OCI-M1 (cell line): ENCODE measurements at places on chromosomes 16 and 17.
A peak's percentile ranks its signal among the peaks of the same experiment; 100 is the strongest.

- no peak for DNase-seq
These were observed 81.4 kb downstream of the CNGB1 start for GRCh38 chr16:57889522-57889921.

DNA sequence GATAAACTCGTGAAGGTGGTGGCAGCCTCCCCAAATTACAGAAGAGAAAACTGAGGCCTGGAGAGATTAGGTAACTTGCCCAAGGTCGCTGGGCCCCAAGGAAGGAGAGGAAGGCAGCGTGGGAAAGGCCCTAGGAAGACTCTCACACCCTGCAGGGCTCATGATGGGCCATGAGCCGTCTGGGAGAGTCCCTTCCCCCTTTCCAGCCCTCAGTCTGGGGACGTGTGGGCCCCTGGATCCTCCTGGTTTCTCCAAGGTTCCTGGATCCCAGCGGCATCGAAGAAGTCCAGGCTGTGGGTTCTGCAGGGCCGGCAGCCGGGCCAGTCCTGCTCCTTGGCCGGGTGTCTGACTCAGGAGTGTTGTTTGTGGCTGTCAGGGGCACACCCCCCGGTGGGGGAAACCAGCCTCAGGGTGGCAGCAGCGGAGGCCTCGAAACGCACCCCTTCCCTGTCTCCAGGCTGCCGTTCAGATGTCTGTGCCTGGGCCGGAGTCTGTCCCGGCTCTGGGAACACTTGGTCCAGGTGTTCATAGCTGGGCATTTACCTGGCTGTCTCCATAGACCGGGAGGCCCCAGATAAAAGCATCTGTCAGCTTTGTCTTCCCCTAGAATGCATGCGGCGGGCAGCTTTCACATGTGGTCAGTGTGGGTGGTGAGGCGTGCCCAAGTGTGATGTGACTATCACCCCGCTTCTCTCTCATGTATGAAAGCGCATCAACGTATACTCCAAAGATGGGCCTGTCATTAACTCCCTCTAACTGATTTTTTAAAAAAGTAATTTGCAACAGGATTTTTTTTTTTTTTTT lies 3.7 kb upstream of the RAP1GAP2 start:
- DNase-seq, result no peak

DNA sequence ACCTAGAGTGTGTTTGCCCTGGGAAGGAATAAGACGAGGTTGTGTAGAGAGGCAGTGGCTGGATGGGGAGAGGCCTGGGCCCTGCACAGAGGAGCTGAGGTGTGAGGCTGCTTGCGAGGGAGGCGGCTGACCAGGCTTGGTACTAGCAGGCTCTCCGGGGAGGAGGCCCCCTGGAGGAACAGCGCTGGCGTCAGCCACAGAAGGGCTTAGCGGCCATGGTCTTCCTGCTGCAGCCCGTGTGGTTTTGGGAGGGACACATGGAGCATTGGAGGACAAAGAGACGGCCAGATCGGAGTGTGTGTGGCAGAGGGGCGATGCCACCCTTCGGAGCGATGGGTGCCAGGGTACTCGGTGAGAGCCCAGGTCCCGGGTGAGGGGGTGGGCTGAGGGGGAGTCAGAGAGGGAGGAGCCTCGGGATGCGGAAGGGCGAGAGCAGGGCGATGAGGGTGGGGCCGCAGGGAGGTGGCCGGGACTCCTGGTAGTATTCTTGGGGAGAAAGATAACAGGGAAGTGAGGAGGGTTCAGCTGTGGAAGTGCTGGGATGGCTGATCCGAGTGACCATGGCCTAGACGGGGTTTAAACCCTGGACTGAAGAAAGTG lies 8.3 kb downstream of the BANP start:
- no peak for DNase-seq

DNA sequence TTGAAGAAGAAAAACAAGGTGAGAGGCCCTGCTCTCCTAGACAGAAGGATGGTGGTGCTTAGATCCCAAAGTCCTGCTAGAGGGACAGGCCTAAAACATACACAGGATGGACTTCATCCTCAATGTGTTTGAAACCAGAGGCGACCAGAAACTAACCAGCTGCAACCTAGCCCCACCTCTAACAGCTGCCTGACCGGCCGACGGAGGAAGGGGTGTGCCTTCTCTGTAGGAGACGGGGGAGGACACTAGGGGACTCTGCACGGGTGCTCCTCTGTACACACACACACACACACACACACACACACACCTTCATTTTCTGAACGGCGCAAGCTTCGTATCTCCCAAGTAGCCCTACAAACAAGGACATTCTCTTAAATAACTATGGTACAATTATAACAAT lies 24.3 kb upstream of the PITPNM3 start:
- DNase-seq, result no peak

GRCh38 chr16:24118126-24118821 lies 137.9 kb upstream of the CACNG3 start:
- DNase-seq, result no peak

- no peak for DNase-seq
These were observed 14.9 kb upstream of the HLF start for GRCh38 chr17:55249861-55250260.

GRCh38 chr17:30068465-30068864 lies 48.2 kb upstream of the NSRP1 start:
- no peak for DNase-seq

- no peak for DNase-seq
These were observed 10.3 kb downstream of the RETREG3 start for GRCh38 chr17:42598905-42599304.

DNA sequence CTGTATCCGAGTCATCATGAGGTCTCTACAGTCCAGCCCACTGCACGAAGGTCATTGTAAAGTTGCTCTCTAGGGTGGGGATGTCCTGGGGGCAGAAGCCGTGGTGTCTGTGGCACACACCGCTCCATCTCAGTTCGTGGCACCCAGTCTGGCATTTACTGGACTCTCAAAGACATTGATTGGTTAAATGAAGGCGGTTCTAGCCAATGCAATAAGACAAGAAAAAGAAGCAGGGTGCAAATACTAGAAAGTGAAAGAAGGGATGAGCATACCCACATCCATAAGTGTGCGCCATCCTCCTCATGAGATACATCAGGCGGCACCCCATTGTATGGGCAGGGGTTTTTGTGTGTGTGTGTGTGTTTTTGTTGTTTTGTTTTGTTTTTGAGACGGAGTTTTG lies 10.7 kb upstream of the ATP2A3 start:
- DNase-seq, result no peak

- no peak for DNase-seq
These were observed 121.1 kb downstream of the TMEM114 start for GRCh38 chr16:8469102-8469778.

DNA sequence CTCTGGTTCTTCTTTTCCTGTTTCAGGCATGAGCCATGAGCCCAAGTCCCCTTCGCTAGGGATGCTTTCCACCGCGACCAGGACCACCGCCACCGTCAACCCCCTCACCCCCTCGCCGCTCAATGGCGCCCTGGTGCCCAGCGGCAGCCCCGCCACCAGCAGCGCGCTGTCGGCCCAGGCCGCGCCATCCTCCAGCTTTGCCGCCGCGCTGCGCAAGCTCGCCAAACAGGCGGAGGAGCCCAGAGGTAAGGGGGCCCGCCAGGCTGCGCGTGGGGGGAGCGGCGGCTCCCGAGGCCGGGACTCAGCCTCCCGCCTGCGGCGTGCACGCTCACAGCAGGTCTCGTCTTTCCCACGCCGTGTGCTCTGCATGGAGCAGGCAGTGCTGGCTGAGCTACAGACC lies 20.8 kb downstream of the GSE1 start:
- no peak for DNase-seq

DNA sequence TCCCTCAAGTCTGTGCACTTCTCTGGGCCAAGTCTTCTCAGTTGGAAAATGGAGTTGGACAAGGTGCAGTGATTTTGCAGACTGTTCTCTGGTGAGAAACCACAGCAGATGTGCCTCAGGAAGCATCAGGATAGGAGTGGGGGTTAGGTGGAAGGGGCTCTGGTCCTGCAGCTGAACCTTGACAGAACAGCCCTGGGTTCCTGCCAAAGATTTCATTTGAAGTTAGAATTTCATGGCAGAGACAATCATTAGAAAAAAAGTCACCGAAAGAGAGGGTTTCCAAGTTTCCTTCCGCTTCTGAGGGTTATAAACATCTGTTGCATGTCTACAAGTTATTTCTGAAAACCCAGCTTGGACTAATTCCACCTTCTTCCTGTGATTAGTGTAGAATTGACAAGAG lies 80.4 kb upstream of the IRX3 start:
- no peak for DNase-seq

DNA sequence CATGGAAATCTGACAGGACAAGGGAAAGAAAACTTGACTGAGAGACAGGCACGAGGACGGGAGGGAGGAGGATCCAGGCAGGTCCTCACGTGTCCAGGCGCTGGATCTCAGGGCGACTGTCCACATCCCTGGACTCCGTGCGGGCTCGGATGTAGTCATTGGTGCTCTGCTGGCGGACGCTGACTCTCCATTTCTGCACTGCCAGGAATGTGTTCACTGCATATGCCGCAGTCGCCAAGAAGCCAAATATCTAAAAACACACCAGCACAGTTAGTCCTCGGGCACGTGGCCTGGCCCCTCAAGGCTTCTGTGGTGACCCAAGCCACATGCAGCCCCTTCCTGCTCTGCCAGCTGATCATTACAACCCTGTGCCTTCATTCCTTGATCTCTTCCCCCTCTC lies 17.5 kb downstream of the CMTM3 start:
- no peak for DNase-seq

DNA sequence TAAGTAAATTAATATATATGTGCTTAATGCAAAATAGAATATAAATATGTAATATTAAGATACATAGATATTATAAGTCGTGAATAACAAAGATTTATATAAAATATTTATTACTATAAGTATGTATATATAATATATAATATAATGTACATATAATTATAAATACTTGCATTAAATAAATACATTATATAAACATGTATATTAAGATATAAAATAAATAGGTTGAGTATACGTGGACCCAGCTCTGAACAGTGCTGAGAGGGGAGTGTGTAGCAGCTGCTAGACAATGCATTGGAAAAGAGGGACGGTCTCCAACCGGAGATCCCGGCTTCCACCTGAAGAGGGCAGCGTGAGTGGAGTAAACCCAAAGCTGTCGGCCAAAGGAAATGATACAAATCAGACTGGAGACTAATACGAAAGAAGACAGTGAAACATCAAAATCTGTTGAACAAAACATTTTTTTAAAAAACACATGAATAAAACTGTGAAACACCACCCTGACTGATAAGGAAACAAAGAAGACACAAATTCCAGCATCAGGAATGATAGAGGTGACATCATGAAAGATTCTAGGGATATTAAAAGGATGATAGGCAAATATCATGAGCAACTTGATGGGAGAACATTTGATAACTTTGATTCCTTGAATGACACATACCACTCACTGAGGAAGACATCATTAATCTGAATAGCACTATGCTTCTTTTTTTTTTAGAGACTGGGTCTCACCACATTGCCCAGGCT lies 125.4 kb upstream of the CHMP6 start:
- peak; percentile 38 for DNase-seq

GRCh38 chr16:590815-591200 lies 942 bp downstream of the RAB40C start:
- DNase-seq, result no peak

GRCh38 chr17:20010099-20010863 lies 1.1 kb downstream of the SPECC1 start:
- peak; percentile 91 for DNase-seq

- no peak for DNase-seq
These were observed 4.4 kb upstream of the RAB26 start for GRCh38 chr16:2143878-2144485.

GRCh38 chr17:43855061-43855460 lies 8.1 kb downstream of the CD300LG start:
- no peak for DNase-seq

DNA sequence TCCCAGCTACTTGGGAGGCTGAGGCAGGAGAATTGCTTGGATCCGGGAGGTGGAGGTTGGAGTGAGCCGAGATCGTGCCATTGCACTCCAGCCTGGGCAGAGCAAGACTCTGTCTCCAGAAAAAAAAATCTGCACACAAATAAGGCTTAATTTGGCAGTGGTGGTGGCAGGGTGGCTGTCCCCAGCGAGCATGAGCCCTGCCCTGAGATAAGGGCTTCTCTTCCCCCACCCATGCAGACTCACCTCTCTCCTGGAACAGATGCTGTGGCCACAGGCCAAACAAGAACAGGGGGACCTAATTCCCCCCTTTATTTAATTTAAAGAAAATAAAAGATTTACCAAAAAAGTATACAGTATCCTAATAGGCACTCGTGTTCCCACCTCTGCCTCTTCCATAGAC lies 157.2 kb downstream of the RAB11FIP4 start:
- DNase-seq, result no peak

GRCh38 chr17:76951375-76951905 lies 83.2 kb downstream of the MGAT5B start:
- no peak for DNase-seq

DNA sequence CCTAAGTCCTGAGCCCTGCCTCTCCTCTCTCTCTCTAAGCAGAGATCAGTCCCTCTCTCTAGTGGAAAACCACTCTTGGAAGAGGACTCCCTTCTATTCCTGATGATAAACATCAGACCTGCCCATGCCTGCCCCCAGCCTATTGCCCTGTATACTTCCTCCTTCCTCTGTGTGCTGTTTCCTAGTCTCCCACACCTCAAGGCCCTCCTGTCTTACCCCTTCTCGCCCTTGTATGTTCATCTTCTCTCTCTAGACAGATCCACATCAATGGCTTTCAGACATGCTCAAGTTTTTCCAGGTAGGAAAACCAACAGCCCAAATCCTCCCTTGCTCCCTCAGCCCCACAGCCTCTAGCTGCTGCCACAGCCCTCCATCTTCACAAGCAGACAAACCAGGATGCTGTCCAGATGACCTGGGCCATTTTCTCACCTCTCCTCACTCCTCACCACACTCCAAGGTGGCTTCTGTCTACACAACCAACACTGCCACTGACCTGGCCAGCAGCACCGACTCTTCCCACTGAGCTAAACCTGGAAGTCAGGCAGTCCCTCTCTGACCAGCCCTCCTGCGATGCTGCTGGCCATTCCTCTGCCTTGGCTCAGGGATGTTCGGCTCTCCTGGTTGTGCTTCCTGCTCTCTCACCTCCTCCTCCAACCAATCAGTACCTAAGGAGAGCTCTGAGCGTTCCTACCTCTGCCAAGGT lies 36.3 kb downstream of the MARF1 start:
- DNase-seq, result no peak

- no peak for DNase-seq
These were observed 6.3 kb downstream of the HSBP1 start for GRCh38 chr16:83813823-83814658.

- DNase-seq, result peak; percentile 43
These were observed 30.5 kb downstream of the SNTB2 start for GRCh38 chr16:69217433-69217832.

GRCh38 chr17:35046740-35047283 lies 16.7 kb downstream of the RFFL start:
- DNase-seq, result peak; percentile 12
